Hypothalamus (tissue), 51 donors: ENCODE measurements at places on chromosomes 13 and 19.

GRCh38 chr13:76894401-76895110 is 8.4 kb upstream of the KCTD12 start:
- no peak for DNase-seq

GRCh38 chr13:83470133-83470797 is 412.0 kb downstream of the SLITRK1 start:
- DNase-seq = no peak

- no peak for DNase-seq
Observed at GRCh38 chr13:31227063-31227462, 27.3 kb downstream of the B3GLCT start.

- DNase-seq = no peak
Observed at GRCh38 chr13:91493442-91493841, 95.0 kb downstream of the GPC5 start.

DNA sequence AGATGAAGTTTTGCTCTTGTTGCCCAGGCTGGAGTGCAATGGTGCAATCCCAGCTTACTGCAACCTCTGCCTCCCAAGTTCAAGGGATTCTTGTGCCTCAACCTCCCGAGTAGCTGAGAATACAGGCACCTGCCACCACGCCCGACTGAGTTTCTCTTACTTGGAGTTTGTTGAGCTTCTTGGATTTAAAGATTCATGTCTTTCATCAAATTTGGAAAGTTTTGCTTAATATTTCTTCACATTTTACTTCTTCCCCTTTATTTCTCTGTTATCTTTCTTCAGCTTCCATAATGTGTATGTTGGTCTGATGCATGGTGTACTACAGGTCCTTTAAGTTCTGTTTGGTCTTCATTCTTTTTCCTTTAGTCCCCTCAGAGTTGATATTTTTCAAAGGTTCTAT is 8.9 kb upstream of the ZNF560 start:
- no peak for DNase-seq

DNA sequence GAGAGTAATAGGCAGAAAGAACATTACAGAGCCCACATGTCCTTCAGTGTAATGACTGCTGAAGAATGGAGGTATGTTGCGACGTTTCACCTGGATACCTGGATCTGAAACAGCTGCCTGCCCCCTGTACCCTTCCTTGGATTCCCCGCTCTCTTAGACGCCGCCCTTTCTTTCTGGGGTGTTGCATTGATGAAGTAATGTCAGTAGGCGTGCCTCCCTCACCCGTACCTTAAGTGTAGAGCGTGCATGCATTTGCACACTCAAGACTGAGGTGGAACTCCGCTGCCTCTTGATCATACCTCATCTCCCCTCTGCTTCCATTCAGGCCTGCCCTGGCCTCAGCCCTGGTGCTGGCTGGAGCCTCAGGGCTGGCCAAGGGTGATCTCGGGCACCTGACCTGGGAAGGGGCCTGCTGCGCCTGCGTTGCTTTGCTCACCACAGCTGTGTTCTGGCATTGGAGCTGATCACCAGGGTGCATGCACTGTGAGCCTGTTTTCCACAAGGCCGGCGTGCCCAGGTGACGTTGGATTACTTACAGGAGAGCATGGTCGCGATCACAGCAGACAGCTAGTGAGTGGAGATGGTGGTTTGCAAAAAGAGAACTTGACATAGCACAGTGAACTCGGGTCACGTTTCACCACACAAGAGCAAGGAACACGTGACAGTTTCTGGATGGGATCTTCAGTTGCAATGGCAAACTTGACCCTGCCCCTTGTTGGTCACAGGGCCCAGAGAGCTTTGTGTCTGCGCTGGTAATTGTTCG is 99.0 kb downstream of the ARHGEF7 start:
- no peak for DNase-seq

DNA sequence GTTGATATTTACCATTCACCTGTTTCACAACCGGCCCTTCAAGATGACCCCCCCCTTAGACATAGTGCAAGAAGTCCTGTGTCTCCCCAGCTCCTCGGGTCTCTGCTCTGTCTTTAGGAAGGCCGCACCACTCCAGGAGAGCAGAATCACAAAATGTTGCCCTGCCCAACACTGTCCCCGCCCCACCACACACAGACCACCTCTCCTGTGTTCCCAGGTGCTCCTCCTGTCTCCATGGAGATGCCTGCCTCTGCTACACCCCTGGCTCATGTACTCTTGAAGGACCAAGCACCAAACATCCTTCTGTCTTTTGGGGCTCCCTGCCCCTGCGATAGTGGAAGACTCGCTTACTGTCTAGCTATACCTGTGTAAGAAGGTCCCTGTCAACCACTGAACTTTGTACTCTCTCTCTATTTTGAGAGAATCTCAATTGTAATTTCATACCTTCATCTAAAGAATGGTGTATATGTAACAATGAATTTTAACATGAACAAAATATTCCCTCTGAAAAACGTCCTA is 9.6 kb upstream of the TNFRSF19 start:
- no peak for DNase-seq

GRCh38 chr19:6589711-6590257 is 1.2 kb downstream of the CD70 start:
- no peak for DNase-seq

- DNase-seq = no peak
Observed at GRCh38 chr19:4647676-4648644, 8.6 kb downstream of the TNFAIP8L1 start.

DNA sequence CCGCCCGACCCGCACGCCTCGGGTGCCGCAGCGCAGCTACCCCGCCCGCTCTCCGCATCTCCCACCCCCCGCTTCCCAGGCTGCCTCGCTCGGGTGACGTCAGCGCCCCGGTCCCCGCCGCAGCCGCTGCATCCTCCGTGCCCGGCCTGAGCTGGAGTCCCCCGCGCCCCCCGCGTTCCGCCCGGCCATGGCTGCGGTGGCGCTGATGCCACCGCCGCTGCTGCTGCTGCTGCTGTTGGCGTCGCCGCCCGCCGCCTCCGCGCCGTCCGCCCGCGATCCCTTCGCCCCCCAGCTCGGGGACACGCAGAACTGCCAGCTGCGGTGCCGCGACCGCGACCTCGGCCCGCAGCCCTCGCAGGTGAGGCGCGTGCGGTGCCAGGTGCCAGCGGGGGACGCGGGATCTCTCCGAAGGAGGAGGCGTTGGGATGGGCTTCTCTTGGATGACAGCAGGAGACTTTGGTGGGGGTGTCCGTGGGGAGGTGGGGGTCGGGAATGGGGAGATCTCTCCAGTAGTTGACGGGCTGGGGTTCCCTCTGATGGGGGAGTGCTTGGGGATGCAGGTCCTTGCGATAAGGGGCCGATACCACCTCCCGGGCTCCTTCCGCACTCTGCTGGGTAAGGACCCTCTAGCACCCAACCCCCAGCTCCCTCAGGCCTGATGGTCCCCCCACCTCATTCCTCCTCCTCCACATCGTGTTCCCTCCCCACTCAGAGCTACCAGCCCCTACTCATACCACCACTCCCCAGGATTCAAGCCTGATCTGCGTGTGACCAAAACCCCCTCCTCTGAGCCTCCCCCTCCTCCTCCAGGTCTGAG is at the start of gene TMEM59L:
Gene TMEM59L (plus strand): TSS at position 99 of the 817 bp plus-strand sequence. CDS start 89 bp downstream, at position 188.
- DNase-seq = peak; percentile 55

DNA sequence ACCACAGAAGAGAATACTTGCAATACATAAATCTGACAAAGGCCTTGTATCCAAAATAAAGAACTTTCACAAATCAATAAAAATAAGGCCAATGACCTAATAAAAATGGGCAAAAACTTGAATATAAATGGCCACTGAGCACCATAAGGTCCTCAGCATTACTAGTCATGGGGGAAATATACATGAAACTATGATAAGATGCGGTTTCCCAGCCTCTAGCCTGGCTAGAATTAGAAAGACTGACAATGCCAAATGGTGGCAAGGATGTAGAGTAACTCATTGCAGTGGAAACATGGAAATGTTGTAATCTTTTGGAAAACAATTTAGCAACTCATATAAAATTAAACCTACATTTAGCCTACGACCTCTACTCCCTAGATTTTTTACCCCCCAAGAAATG is 227.1 kb downstream of the GGACT start:
- no peak for DNase-seq

GRCh38 chr19:47284324-47284899 is 9.7 kb downstream of the INAFM1 start:
- no peak for DNase-seq

DNA sequence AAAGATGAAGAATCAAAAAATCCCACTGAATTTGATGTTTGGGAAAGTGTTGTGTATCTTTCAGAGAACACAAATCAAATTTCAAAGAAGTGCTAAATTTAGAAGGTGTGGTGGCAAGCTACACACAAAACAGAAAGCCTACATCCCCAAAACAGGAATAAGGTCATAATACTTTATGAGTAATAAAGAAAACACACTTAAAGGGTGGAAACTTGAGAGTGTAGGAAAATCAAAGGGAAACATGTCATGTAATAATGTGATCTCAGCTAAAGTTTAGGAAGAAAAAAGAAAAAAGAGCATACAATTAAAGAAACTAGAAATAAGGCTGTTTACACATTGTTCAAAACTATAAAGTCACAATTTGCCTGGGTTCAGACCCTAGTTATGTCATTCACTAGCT is 668.7 kb downstream of the PCDH17 start:
- no peak for DNase-seq

DNA sequence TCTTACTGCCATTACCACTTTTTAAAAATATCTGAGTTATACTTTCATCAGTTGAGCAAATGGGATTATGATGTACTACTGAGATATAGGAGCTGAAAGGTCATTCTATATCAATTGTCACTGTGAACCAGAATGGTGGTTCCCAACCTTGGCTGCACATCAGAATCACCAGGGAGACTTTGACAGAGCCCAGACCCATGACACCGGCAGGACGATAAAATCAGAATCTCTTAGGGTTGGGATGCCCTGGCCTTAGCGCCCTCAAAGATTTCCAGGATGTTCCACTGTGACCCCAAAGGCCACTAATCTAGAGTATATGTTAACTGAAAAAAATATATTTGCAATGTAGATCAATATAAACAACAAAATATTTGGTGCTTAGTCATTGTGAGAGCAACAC is 355.1 kb downstream of the LIG4 start:
- no peak for DNase-seq

GRCh38 chr13:86193281-86193680 is 394.1 kb upstream of the SLITRK6 start:
- no peak for DNase-seq

- DNase-seq = no peak
Observed at GRCh38 chr13:95260031-95260525, 41.2 kb downstream of the ABCC4 start.

DNA sequence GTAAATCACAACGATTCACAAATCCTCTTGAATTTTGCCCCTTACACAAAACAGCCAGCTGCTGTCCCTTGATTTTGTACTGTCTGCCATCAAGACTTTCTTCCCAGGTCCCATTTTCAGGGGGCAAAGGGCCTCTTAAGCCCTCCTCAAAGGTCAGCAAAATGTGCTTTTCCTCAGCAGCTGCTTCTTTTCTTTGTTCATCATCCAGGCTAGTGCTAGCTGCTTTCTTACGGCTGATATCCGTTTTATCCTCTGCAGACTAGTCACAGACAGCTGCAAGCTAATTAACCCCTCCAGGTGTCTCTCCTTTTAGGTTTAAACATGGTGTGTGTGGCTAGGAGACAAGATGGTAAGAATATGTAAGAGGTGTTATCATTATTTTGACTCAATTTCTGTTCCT is 90.9 kb downstream of the NALCN start:
- DNase-seq = no peak

- DNase-seq = no peak
Observed at GRCh38 chr13:77389625-77390000, 62.7 kb upstream of the MYCBP2 start.

DNA sequence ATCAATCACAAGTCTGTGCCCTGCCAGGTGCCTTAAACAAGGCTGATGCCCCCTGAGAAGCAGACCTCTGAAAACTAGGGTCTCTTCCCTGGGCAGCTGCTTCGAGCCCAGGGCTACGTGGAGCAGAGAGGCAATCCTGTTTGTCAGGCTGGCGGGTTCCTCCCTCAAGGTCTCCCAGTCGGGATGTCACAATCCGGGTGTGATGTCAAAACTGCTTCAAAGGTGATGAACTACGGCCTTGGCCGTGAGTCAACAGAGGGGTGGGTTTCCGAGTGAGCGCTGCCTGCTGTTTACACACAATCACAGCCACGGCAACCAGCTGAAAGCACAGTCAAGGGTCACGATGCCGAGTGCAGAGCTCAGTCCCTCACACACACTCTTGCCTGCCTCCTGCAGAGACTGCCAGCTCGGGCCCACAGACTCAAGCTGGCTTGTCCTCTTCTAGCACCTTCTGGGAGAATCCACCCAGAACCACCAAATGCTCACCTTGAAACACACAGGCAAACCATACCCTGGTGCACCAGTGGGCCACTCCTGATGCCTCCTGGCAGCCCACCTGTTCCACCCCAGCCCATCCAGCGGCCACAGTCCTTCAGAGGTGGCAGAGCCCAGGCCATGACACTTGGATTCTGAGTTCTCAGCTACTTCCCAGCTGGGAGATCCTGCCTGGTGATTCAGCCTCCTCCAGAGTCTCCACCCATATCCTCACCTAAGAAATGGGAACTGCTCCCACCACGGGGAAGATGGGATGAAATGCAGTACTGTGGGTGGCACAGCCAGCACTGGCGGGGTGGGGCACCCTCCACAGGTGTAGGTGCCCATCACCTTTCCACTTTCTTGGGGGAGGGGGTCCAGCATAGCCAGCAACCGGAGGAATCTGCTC is 6.8 kb downstream of the ELL start:
- no peak for DNase-seq

- no peak for DNase-seq
Observed at GRCh38 chr19:10431254-10431942, 11.1 kb downstream of the PDE4A start.

DNA sequence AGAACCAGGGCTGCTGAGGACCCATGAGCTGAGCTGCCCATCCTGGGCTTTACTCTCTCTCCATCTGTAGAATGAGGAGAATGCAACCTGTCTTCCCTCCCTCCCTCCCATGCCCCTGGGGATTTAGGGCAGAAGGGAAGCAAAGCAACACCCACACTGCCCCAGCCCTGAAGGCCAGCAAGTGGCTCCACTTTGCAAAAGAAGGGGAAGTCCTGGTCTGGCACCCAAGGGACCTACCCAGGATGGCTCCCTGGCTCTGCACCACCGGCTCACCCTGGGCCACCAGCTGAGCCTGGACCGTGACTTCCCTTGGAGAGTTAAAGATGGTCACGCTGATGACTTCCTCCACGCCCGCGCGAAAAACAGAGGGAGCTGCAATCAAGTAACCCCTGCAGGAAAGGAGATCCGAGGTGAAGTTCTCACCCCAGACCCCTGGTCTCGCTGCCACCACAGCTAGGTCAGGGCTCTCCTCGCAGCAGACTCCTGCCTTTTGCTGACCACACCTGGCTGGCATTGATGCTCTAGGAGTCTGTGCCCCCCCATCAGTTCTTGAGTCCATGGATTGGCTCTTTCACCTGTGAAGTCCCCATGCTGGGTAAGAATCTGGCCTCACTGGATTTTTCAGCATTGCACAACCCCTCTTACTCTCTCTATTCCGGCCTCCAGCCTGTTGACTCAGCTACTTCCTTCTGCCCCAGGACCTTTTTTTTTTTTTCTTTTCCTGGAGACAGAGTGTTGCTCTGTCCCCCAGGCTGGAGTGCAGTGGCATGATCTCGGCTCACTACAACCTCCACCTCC is 4.6 kb downstream of the CPAMD8 start:
- no peak for DNase-seq
